GM18507 (cell line): ENCODE measurements at places on chromosomes 7 and 10.

DNA sequence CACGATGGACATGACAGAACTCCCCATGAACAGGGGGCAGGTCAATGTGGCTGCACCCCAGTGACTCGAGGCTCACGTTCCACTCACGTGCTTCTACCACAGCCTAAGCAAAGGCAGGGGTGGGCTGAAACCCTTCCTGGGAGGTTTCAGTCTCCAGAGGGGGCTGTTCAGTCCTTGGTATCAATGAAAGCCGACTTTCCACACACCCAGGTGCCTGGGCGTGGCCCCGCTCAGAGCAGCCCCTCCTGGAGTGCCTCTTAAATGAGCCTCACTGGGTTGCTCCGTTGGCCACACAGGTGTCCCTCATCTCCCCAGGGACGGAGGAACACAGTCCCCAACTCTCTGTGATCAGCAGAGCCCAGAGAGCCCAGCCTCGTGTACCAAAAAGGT lies 90.5 kb upstream of the PDGFA start:
- no peak for DNase-seq

- no peak for DNase-seq
These were observed at the start of gene PLPP4 for GRCh38 chr10:120456626-120457430. Gene PLPP4, plus strand, starts transcription at chr10:120457227. Its CDS starts 79 bp downstream, at chr10:120457306.

- no peak for DNase-seq
These were observed 105.7 kb downstream of the ST8SIA6 start for GRCh38 chr10:17348501-17349349.

DNA sequence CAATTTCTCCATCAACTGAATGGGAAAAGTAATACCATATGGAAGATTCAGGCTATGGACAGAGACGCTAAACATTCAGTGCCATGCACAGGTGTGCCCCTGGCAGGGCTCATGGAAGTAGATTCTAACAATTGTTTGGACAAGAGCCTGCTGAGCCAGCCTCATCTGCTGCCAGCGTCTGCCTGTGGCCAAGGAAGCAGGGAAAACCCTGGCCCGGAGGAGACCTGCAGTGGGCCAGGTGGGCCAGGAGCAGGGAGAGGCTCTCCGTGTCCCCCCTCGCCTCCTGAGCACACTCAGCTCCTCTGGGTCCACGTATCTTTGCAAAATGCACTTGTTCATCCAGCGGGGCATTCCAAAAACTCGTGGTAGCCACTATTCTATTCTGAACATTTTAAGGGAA lies 130.1 kb downstream of the TCERG1L start:
- no peak for DNase-seq

DNA sequence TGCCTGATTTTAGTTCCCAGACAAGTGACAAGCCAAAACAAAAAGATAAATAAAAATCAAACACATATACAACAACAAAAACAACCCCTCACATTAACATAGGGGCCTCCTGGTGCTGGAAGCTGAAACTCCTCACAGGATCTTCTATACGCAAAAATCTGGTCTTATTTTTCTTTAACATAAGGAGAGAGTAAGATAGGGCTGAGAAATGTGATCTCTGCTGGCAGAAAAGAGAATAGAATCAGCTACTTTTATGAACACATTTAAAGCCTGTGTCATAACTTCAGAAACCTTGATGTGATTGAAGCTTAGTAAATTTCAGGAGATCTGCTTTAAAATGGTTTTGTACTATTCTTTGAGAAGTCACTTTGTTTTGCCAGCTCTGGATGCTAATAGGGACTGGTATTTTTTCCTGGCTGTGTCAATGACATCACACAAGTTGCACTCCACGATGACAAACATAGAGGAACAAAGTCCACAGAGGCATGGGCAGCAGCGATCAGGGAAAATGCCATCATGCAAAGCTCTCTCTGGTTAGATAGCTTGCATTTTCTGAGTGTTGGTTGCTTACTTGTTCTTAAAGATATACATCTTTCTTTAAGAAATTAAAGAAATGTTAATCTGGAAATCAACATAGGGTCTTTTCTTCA lies 176.6 kb upstream of the SP4 start:
- no peak for DNase-seq

DNA sequence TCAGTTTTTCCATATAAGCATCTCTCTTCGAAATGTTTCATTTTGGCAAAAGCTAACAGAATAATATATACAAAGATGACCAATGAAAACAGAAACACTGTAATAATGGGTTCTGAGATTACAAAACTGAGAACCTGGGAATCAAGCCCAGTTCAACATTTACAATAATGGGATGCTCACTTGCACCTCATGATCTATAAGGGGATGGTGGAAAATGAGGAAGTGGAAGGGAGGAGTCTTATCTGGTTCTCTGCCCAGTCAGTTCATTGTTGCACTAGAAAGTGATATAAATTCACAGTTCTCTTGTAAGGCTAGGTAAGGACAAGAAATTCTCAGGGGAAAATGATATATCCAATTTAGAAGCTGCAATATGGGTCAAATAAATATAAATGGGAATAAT lies 31.7 kb upstream of the RHOBTB1 start:
- DNase-seq, result no peak

- DNase-seq, result no peak
These were observed 25.4 kb downstream of the GBX1 start for GRCh38 chr7:151141855-151142685.

DNA sequence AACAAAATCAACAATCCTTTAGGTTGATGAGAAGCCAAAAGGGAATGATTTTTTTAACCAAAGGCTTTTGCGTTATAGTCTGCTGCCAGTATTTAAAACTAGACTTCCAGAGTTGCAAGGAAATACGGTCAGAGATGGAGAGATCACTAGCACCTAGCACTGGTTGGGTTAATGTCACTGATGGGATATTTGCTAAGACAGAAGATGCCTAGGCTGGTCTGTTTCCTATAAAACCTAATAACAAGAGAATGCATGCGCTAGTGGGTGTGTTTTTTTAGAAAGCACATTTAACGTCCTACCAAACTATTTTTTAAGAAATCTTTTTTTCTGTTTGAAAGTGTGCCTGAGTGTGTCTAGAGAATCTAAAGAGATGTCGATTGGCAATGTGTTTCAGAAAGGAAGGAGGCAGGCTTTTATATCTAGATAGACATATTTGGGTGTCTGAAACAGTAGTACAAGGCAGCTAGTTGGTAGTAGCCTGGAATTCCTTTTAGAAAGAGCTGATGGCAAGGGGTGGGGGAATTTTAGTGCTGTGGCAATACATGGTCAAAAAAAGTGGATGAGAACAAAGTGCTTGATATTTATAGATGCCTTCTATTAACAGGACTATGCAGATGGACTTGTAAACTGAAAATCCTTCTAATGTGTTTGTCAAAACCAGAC lies 863 bp downstream of the CALD1 start:
- DNase-seq, result no peak

- peak; percentile 46 for DNase-seq
These were observed 132.2 kb downstream of the MAD1L1 start for GRCh38 chr7:2100278-2101208.

- DNase-seq, result no peak
These were observed 104.1 kb upstream of the SLC25A13 start for GRCh38 chr7:96426027-96426426.

GRCh38 chr7:135600226-135600625 lies 42.5 kb downstream of the NUP205 start:
- DNase-seq, result no peak

DNA sequence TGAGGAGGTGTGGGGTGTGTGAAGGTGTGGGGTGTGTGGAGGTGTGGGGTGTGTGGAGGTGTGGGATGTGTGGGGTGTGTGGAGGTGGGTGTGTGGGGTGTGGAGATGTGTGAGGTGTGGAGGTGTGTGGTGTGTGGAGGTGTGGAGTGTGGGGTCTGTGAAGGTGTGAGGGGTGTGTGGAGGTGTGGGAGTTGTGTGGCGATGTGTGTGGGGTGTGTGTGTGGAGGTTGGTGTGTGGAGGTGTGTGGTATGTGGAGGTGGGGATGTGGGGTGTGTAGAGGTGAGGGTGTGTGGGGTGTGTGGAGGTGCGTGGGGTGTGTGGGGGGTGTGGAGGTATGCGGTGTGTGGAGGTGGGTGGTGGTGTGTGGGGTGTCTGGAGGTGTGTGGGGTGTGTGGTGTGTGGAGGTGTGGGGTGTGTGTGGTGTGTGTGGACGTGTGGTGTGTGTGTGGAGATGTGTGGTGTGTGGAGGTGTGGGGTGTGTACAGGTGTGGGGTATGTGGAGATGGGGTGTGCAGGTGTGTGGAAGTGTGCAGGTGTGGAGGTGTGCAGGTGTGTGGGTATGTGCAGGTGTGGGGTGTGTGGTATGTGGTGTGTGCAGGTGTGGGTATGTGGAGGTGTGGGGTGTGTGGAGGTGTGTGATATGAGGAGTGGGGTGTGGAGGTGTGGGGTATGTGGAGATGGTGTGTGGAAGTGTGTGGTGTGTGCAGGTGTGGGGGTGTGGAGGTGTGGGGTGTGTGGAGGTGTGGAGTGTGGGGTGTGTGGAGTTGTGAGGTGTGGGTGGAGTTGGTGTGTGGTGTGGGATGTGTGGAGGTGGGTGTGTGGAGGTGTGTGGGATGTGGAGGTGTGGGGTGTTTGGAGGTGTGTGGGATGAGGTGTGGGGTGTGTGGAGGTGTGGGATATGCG lies 34.5 kb downstream of the SPDYE17 start:
- DNase-seq, result no peak

- DNase-seq, result no peak
These were observed 87.5 kb downstream of the PLXNA4 start for GRCh38 chr7:132488634-132489302.

DNA sequence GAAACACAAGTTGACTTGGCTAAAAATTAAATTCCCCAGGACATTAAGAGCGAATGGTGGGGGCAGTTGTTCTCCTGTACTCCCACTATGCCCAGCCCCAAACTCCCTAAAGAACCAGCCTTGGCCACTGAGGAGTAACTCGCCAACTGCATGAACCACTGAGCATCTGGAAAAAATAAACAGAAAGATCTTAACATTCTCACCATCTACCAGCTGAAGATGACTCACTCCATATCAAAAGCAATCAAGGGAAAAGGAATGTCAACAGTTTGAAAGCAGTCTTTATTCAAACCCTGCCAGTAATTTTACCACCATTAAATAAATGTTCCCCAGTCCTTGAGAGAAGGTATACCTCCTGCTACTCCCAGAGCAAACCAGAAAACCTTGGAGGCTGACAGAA lies 45.4 kb downstream of the CTTNBP2 start:
- no peak for DNase-seq

GRCh38 chr10:49187950-49188761 lies at the start of gene TMEM273:
Gene TMEM273, minus strand, starts transcription at chr10:49188391. Its CDS starts 55 bp downstream, at chr10:49188336.
- DNase-seq, result peak; percentile 53

DNA sequence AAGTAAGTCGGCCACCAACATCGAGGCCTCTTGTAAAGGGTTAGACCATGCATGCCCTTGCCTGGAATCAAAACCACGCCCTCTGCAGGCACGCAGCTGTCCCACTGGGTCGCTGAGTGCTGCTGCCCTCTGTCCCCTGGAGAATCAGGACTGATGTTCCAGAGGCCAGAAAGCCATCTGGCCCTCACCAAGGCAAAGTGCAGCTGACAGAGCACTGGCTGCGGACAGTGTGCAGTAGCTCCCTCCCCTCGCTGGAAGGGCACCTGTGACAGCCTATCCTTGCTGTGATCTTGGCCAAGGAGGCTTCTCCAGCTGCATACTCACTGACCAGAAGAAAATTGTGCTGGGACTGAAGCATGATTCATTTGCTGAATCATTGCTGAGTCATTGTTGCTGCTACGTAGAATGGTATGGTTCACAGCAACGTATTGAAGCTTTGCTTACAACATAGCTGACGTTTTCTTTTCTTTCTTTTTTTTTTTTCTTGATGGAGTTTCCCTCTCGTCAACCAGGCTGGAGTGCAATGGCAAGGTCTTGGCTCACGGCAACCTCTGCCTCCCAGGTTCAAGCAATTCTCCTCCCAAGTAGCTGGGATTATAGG lies 30.4 kb downstream of the DDC start:
- DNase-seq, result no peak

- no peak for DNase-seq
These were observed 34.7 kb downstream of the ALOX5 start for GRCh38 chr10:45408421-45409319.

DNA sequence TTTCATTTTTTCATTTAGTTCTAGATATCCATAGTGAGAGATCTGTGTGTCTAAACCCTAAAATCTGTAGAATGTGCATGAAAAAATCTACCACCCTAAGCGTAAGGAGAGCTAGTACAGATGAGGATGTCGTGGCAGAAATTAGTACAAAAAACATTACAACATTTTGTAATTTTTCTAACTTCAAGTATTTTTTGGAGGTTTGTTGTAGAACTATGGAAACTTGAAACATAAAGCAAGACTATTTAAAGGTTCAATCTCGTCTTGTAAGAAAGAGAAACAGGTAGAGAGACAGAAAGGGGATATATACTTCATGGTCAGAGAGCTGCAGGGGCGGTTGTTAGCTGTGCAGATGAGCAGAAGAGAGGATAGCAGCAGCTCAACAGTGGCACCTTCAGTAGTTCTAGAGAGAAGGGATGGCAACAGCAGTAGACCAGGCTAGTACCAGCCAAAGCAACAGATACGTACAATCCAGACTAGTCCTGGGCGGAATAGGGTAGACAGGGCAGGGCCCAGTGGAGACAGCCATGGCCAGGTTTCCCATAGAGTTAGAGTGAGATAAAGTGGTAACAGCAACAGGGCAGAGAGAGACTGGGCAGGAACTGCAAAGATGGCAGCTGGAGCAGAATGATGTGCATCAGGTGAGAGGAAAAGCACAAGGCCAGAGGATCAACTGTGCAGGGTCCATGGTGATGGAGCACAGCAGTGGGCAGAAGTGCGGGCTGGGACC lies 145.2 kb downstream of the FRMD4A start:
- peak; percentile 26 for DNase-seq

- no peak for DNase-seq
These were observed 228.5 kb downstream of the CDK14 start for GRCh38 chr7:90824386-90825307.

GRCh38 chr7:36598054-36598674 lies 126.1 kb downstream of the AOAH start:
- DNase-seq, result no peak

DNA sequence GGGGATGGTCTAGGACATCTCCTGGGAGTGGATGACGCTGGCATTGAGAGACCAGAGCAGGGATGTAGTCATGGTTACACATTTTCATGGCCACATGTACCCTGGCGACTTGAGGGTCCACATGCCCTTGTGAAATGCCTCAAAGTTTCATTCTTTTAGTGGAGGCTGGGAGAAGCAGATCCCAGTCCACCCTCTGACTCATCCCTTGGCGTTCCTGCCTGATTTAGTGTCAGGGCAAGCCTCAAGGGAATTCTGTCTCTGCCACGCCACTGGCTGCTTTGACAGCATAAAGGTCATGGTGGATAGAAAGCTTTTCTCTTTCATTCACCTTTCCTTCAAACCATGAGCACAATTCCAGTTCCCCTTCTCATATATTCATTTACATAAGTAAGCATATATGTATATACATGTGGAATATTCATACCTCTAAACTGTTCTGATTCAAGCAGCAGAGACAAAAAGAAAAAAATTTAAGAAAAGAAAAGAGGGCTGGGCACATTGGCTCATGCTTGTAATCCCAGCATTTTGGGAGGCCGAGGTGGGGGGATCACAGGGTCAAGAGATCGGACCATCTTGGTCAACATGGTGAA lies 21.8 kb upstream of the KIF5B start:
- no peak for DNase-seq

- no peak for DNase-seq
These were observed 501.1 kb downstream of the TNS3 start for GRCh38 chr7:47080816-47081215.
